K562 (cell line): ENCODE measurements at places on chromosomes 6 and 20. TPM values are rescaled to one million over a fixed set of nuclear protein-coding genes. Genes with fewer than 3 reads are reported as not detected.
A peak's percentile ranks its signal among the peaks of the same experiment; 100 is the strongest.

- DNase-seq: no peak
- no peaks in the 10 kb centered on the region for H3K36me3 ChIP-seq
- no peak overlapping the region for H3K4me3 ChIP-seq
- H3K4me1 ChIP-seq: no peaks in the 10 kb centered on the region
- no peak overlapping the region for H3K27ac ChIP-seq
Observed at GRCh38 chr6:151263967-151264366, 24.2 kb downstream of the AKAP12 start.

DNA sequence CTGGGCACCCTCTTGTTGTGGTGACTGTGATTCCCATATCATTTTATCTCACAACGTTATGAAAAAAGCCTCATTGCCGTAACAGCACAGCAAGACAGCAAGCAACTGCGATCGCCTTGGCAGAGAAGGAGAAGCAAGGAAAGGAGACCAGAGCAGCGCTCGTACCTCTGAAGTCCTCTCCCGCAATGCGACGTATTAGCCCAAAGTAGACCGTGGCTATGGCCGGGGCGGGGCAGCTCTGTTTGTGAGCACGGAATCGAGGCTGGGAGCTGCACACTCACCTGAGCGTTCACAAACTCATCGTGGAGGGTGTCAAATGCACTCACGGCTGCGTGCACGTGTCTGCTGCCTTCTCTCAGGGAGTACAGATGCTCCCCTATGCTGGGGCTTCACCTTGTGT lies 76.1 kb downstream of the YTHDF1 start:
- H3K27ac ChIP-seq: no peak overlapping the region
- H3K27me3 ChIP-seq: peaks cover 46% of the 10 kb centered on the region

Gene KHDC1L
- total RNA-seq: 0.35 and 0.51 TPM in 2 replicates

Gene STMND1
- not detected in 2 replicates for total RNA-seq

- H3K4me3 ChIP-seq: no peak overlapping the region
- no peaks in the 10 kb centered on the region for H3K27me3 ChIP-seq
- H3K4me1 ChIP-seq: no peaks in the 10 kb centered on the region
- H3K27ac ChIP-seq: no peak overlapping the region
- DNase-seq: no peak
Observed at GRCh38 chr20:24879875-24880274, 69.2 kb upstream of the CST7 start.

- H3K27ac ChIP-seq: no peak overlapping the region
- H3K36me3 ChIP-seq: 0 out of 3 replicates have a peak, but pooled peaks cover 2% of the 10 kb centered on the region
- no peak overlapping the region for H3K4me3 ChIP-seq
- peak; percentile 47 for DNase-seq
- no peaks in the 10 kb centered on the region for H3K27me3 ChIP-seq
Observed at GRCh38 chr6:116246089-116246488, 7.8 kb downstream of the TSPYL4 start.

Gene IRF4
- 0.33 and 1.3 TPM in 2 replicates for total RNA-seq

DNA sequence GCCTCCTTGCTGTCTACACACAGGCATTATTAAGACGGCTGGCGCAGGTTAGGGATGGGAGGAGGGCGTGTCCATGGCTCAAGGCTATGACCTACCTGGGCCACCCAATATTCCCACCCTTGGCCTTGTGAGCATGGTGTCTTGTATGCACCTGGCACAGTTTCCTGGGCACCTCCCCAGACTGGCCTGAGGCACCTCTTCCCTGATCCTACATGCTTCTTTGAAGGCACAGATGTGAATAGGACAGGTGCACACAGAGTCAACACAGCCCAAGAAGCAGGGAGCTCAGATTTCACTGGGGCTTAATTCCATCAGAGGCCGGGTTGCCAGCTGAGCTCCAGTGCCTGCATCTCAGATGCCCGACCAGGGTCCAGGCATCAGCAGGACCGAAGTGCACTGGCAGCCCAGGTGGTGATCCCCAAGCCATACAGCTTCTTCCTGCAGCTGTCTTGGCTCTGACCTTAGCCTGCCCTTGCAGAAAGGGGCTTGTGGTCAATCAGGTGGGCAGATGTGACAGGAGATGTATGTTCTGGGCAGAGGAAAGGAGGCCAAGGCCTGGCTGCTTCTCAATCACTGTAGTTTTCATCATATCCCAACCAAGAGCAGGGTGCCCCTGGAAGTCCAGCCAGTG lies 287.7 kb downstream of the CLIC5 start:
- no peaks in the 10 kb centered on the region for H3K36me3 ChIP-seq
- no peaks in the 10 kb centered on the region for H3K4me1 ChIP-seq
- no peak overlapping the region for H3K27ac ChIP-seq
- peaks cover 12% of the 10 kb centered on the region; the same call in 1 of the 2 replicates for H3K27me3 ChIP-seq
- no peak for DNase-seq
- H3K4me3 ChIP-seq: no peak overlapping the region

GRCh38 chr20:46289432-46289831 lies 18.9 kb downstream of the CDH22 start:
- DNase-seq: no peak
- peaks cover 19% of the 10 kb centered on the region for H3K27me3 ChIP-seq
- H3K4me3 ChIP-seq: no peak overlapping the region

Gene PLAGL2
- total RNA-seq: 20.1 and 21.8 TPM in 2 replicates
